ENCODE measurements at places on chromosomes 1 and 21.

DNA sequence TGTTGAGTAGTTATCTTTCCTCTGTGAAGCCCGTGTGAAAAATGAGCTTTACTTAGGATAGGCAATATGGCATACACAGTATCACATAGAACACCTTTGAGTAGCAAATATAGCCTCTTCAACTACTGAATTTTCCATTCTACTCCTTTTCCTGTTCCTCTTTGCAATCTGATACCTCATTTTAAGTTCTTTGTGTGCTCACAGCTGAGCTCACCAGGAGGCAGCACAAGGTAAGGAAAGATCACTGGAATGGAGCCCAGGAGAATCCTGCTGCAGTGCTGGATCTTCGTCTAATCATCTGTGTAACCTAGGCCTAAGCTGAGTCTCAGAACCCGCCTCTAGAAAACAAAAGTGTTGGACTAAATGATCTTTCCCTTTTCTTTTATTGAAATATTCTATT lies 171.0 kb downstream of the LRRC40 start:
- peak; percentile 23 for DNase-seq

DNA sequence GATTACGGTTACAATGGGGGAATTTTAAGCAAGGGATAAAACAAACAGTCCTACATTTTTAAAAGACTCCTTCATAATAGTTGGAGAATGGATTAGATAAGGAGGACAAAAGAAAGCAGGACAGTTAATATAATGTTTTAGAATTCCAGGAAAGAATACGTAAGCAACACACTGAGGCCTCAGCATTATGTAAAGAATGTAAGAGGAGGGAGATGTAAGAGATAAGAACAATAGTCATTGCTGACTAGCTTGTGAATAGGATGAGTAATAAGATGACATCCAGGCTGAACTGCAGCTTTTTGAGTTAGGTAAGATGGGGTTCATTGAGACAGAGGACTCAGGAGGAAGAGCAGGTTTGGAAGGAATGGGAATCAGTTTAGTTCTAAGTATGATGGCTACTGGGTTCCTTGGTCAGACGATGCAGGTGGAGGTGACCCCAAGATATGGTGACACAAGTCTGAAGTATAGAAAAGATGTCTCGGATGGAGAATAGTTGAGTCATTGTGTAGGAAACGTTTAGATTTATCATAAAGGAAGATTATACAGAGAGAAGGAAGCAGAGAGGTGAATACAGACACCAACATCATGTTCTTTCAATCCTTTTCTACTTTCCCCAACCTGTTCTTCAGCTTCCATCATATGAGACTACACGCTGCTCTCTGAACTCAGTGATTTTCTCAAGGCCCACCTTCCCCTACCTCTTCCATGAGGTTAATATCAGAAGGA lies 372.8 kb downstream of the PTBP2 start:
- no peak for DNase-seq

GRCh38 chr21:45431781-45432572 lies 27.0 kb downstream of the COL18A1 start:
- DNase-seq: no peak

GRCh38 chr21:45617021-45617921 lies 26.3 kb upstream of the PCBP3 start:
- peak; percentile 19 for DNase-seq

- no peak for DNase-seq
These were observed 9.5 kb downstream of the ZBTB7B start for GRCh38 chr1:155012026-155012546.

DNA sequence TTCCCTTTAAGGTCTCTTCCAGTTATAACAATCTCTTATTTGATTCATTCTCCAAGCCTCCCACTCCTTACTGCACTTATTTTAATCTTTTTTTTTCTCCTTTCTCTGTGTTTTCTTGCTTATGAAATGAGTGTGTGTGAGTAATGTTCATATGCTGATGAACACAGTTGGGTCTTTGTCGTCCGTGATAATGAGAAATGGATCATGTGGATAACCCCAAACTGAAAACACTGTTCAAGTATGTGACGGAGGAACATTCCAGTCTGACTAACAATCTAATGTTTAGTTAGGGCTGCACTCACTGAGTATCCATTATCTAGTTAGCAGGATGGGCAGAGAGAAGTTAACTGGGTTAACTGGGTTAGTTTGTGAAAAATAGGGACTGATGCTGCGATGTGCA lies 253.1 kb upstream of the DUSP10 start:
- DNase-seq: no peak

DNA sequence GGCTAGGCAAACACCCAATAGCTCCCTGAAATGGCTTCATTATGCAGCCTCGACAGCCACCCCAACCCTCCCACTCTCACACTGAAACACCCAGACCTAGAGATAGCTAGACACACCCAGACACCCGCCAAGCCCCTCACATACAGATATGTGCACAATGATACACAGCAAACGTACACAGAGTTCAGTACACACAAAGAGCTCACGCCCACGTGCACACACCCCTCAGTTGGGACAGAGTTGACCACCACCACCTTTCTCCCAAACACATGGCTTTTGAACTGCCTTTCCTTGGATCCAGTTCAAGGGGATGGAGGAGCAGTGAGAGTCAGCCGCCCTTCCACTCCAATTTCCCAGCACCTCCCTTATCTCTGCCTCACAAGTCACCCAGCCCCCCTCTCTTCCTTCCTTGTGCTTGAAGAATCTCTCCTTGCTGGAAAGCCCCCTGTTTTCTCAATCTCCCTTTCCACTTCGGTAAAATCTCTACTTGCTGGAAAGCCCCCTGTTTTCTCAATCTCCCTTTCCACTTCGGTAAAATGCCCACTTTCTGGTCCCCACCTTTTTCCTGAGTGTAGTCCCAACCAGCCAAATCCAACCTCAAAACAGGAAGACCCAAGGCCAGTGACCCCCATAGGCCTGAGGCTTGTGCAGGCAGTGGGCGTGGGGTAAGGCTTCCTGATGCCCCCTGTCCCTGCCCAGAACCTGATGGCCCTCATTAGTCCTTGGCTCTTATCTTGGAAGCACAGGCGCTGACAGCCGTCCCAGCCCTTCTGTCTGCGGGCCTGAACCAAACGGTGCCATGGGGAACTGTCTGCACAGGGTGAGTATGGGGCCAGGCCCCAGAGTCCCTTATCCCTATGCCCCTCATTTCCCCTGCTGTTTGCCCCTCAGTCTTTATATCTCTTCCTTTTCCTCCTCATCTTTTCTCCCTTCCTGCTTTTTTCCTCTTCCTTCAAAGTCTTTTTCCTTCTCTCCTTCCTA lies at the start of gene ACKR1:
Gene ACKR1, plus strand, starts transcription at position 715 of the 981 bp plus-strand sequence. Its CDS starts 85 bp downstream, at position 800.
- DNase-seq: no peak

GRCh38 chr1:240100371-240100934 lies 8.8 kb downstream of the FMN2 start:
- DNase-seq: no peak

DNA sequence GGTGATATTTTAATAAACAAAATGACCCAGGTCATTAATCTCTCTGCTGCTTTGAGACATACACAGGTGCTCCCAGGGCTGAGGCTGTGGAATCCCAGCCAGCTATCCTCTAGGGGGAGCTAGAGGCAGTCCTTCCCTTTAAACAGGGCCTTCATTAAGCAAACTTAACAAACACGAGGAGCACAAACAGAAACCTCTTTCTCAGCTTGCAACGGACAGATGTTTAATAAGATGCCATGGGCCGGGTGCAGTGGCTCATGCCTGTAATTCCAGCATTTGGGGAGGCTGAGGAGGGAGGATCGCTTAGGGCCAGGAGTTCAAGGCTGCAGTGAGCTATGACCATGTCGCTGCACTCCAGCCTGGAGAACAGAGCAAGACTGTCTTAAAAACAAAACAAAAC lies 106.7 kb downstream of the HIVEP3 start:
- DNase-seq: peak; percentile 19

GRCh38 chr1:22318279-22318981 lies 133.2 kb upstream of the ZBTB40 start:
- no peak for DNase-seq

- no peak for DNase-seq
These were observed 100.5 kb downstream of the NPHP4 start for GRCh38 chr1:5891736-5892135.

- no peak for DNase-seq
These were observed 10.0 kb downstream of the MKNK1 start for GRCh38 chr1:46594063-46594462.

GRCh38 chr1:32448773-32449456 lies 16.0 kb upstream of the ZBTB8B start:
- DNase-seq: peak; percentile 82

DNA sequence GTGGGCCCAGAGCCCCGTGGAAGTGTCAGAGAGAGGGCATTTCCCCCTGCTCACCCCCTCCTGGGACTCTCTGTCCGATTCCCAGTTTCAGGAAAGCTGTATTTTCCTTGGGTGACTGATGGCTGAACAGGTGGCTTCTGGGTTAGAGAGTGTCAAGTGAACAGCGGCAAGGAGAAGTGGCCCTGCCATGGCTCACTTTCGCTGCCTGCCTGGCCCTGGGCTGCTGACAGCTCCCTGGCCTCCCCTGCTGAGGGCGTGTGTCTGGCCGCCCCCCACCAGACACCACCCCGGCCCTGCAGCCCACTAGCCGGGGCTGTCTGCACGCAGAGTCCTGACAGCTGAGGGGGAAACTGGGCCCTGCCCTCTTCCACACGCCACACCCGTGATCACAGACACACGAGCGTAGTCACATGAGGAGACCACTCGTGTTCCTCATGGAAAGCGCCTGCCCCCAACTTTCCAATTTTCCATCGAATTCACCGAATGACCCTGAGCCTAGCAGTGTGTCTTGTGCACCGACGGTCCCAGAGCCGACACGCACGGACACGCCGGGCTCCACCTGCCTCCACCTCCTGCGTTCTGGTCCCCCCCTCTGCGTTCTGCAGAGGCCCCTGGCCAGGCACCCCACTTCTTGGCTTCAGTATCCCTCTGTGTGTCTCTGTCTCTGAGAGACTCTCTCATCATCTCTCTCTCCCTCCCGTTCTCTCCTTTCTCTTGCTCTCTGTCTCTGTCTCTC lies 60.6 kb upstream of the CASZ1 start:
- no peak for DNase-seq

GRCh38 chr1:225458222-225458631 lies 30.4 kb upstream of the LBR start:
- DNase-seq: no peak

GRCh38 chr1:90134175-90134955 lies 139.5 kb downstream of the ZNF326 start:
- no peak for DNase-seq

- no peak for DNase-seq
These were observed 16.7 kb downstream of the SOAT1 start for GRCh38 chr1:179310291-179310690.

DNA sequence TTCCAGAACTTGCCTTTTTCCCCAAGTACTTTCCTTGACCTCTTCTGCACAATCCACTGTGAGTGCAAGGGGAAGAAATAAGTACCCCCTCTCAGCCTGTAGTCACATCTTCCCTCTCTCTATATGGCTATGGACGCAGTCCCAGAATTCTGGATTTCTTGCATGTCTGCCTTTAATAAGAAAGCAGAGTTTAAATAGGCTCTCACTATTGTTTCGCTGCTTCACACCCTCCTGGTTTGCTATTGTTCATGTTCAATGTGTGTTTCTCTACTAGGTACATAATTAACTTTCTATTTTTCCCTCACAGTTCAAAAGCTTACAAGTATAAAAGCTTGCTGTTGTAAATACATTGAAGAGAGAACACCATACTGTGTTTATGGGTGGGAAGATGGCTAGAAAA lies 181.5 kb upstream of the C1orf105 start:
- no peak for DNase-seq

DNA sequence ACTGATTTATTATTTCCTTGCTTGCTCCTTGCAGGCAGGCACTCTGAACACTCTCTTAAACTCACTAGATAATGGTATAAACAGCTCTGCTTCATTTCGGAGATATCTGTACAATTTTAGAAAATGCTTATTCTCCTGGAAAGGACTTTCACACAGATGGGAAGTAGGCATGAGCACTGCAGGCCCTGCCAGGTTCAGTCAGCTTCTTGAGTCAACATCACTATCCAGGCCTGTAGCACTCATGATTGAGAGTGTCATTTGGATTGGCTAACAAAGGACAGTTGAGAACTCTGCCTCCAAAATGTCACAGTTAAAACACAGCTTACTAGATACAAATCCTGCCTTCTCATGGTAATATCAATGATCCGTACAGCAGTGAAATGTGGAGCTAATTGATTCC lies 181.9 kb downstream of the CYYR1 start:
- DNase-seq: no peak

DNA sequence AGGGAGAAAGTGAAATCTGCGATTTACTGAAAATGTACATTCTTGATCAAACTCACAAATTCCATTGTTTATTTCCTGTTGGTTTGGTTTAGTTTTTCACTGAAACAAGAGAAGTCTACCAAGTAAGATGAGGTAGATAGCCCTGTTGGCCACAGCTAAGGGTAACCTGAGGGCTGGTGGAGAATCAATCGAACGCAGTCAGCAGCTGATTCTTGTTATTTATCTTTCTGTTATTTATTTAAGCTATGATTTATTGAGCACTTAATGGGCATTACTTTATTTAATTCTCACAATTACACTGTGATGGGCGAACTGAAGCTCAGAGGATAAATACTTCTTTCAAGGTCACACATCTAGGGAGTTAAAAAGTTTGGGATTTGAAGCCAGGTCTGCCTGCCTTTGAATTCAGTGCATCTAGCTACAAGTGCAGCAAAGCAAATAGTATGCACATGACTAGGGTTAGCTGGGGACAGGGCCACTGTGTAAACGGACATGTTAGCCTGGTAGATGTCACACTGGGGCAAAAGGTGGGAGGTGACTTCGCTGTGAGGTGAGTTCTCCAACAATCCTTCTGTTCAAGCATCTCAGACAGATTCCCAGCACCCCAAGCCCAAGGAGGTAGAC lies 106.5 kb upstream of the GADD45A start:
- peak; percentile 20 for DNase-seq

GRCh38 chr1:183515002-183515689 lies 42.8 kb downstream of the SMG7 start:
- DNase-seq: no peak

DNA sequence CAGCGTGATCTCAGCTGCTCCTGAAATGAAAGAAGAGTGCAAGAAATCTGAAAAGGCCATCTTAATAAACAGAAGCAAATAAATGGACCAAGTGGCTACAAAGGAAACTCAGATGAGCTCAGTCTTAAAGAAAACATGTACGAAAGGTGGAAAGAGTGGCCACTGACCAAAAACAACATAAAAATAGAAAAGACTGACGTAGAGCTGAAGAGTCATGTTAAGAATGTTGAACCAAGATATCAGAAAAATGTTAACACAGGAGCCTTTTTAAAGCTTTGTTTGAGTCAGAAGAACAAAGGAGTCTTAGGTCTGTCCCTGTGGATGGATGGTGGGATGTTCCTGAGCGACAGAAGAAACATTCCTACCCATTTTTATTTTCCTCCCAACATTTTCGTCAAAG lies 30.8 kb upstream of the ZNF648 start:
- DNase-seq: no peak

- no peak for DNase-seq
These were observed 90.4 kb downstream of the INTS7 start for GRCh38 chr1:211944733-211945500.

- DNase-seq: peak; percentile 54
These were observed 19.4 kb downstream of the PDE4B start for GRCh38 chr1:65812065-65812464.

Measured in SHP77 treated with DMSO at 0.1 percent for 48 hours (cell line).